ENCODE measurements at places on chromosomes 5 and 9. TPM values are rescaled to one million over a fixed set of nuclear protein-coding genes. Genes with fewer than 3 reads are reported as not detected.

DNA sequence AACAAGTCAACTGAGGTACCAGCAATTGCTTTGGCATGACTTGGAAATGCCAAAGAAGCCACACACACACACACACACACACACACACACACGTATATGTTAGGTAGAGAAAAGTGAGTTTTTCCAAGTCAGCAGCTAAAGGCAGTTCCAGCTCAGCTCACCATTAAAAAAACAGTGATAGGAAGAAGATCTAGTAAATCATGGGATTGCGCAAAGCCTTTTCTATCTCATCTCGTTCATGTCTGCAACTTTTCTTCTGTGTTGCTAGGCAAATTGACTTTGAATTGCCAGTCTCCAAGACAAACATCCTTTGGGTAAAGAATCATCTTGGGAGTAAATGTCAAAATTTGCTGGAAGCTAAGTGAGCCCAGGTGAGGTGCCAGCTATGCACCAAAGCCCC lies 500.1 kb downstream of the ENC1 start:
- no peak for DNase-seq

- no peak for DNase-seq
These were observed 38.8 kb downstream of the RASGEF1C start for GRCh38 chr5:180170106-180170809.

DNA sequence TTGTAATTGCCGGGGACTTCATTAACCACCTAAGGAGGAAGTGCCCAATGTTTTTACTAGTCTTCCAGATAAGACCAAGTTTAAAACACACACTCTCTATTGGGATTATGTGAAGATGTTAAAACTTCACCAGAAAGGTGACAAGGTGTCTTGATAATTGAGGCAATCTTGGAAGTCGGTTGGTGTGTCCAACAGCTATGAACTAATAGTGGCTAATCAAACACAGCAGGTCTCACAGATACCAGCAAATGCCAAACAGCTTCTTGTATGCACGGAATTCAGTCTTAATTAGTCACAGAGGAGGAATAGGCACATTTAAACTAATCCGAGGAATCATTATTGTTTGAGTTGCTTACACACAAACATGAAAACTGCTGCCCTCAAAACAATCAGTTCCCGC lies 214.5 kb downstream of the SEC61B start:
- DNase-seq = no peak

GRCh38 chr5:126464959-126465358 lies 41.8 kb downstream of the GRAMD2B start:
- DNase-seq = no peak

DNA sequence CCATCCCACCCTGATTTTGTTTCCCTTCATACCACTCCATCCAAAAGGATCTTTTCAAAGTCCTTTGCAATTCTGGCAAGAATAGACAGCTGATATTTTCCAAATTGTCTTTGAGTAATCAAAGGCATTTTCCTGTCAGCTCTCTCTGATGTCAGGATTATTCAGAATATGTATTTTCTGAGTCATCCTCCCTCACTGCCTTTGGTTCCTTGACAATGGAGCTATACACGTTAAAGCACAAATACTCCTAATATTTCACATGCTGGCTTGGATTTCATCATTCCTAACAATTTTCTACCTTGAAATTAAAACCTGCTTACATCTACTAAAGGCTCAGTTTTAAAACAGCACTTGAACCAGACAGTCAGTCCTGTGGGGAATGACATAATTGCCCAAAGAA lies 379.4 kb downstream of the GADD45G start:
- DNase-seq = no peak

The TMC1 gene
- 1.9 TPM for total RNA-seq

- DNase-seq = no peak
These were observed 121.5 kb downstream of the GALNT10 start for GRCh38 chr5:154312000-154312399.

DNA sequence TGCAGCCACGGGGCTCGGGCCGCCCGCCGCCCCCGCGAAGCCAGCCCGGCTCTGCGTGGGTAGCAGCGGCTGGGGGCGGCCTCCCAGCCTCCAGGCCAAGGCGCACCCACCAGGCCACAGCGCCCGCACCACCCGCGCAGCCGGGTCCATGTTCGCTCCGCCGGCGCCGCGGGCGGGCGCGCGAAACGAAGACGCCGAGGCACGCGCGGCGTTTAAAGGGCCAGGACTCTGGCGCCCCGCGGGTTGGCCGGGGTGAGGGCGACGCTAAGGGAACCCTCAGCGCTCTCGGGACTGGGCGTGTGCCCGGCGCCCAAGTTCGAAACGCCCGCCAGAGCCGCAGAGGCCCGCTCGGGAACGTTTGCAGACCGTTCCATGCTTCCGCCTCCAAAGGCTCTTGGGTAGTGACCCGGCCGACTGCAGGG lies at the start of gene PTGES2:
TSS of gene PTGES2 (minus strand) at position 162 of the 422 bp plus-strand sequence. CDS start at position 150, 12 bp downstream.
- peak; percentile 63 for DNase-seq

The SAXO1 gene
- 0.21 TPM for total RNA-seq

DNA sequence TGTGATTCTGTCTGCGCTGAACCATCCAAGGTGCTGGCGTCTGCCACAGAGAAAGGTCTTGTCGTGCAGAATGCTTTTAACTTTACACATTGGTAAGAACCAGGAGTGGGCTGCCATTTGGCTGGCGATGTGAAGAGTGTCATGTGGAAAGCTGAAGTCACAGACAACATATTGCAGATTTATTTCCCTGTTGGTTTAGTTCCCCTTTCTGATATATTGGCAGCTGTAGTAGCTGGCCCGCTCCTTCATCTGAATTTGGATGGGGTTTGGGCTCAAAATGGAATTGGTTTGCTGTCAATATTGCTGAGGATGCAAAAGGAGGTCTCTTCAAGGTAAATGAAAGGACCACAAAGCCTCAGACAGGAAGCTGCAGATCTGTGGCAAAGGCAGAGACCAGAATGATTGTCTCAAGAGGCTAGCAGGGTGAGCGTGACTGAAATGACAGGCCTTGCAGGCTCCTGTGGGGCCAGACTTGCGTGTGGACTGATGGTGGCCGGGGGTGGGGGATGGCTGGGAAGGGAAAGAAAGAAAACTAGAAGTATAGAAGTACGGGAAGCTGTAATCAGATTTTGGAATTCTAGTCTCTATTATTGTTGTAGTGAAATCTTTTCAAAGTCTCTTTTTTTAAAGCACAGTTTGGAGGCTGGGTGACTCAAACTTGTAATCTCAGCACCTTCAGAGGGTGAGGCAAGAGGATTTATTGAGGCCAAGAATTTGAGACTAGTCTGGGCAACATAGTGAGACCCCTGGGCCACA lies 25.1 kb upstream of the CD180 start:
- no peak for DNase-seq

- DNase-seq = no peak
These were observed 6.7 kb upstream of the NXNL2 start for GRCh38 chr9:88528080-88528790.

The KIF24 gene
- total RNA-seq = 5.8 TPM

- no peak for DNase-seq
These were observed 10.6 kb downstream of the FGFR4 start for GRCh38 chr5:177097016-177097985.

- DNase-seq = no peak
These were observed 19.1 kb downstream of the ACSL6 start for GRCh38 chr5:131992370-131992769.

- no peak for DNase-seq
These were observed 58.3 kb downstream of the TMEM174 start for GRCh38 chr5:73231246-73231778.

The UGT3A1 gene
- total RNA-seq = 0.16 TPM

GRCh38 chr9:76441551-76442322 lies 17.2 kb upstream of the GCNT1 start:
- no peak for DNase-seq

GRCh38 chr9:112861155-112861554 lies 29.5 kb downstream of the SLC46A2 start:
- DNase-seq = no peak

The VCAN gene
- 435 TPM for total RNA-seq

The SLC28A3 gene
- 2.0 TPM for total RNA-seq

The TLE1 gene
- total RNA-seq = 52.7 TPM

The HEMGN gene
- total RNA-seq = 8.3 TPM

- DNase-seq = no peak
These were observed 151.2 kb downstream of the SNCAIP start for GRCh38 chr5:122463221-122463620.

The THBS4 gene
- 3.9 TPM for total RNA-seq

The AK8 gene
- 1.0 TPM for total RNA-seq

All from urinary bladder (tissue), 4 donors.